SW 1271 (cell line): ENCODE measurements at places on chromosomes 3 and 15.
A peak's percentile ranks its signal among the peaks of the same experiment; 100 is the strongest.

GRCh38 chr15:98333251-98333650, 315.1 kb upstream of the IGF1R start:
- no peak for DNase-seq

GRCh38 chr3:191269289-191270085, 59.7 kb upstream of the CCDC50 start:
- DNase-seq = no peak

DNA sequence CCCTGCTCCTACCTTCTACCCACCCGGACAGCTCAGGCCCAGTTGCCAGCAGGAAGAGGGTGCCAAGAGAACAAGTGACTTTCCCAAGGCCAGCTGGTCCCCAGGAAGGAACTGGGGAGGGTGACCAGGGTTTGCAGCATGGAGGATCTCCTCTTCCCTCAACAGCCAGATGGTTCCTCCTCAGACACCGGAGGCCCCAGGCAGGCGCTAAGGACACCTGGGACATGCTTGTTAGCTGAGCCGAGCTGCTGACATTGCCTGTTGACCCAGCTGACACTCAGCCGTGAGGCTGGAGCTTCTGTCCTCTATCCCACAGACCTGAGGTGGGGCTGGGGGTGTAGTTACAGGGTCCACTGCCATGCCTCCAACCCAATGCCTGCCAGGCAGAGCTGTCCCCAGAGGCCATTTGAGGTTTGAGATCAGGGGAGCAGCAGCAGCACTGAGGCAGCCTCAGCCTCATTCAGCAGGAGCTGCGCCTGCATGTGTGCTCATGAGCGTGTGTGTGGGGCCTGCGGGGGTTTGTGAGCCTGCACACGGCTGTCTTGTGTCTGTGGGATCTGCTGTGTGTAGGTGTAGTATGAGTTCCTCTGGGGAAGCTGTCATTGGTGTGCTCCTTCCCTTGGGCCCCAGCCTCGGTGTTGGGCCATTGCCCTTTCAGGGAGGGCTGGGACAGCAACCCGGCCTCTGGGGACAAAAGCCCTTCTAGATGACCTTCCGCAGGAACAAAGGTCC, 7.1 kb downstream of the CPLX3 start:
- DNase-seq = no peak

- DNase-seq = peak; percentile 30
Observed at GRCh38 chr3:51982352-51982837, 940 bp upstream of the ACY1 start.

GRCh38 chr15:55319537-55320237, 665 bp downstream of the PIGB start:
- peak; percentile 15 for DNase-seq

DNA sequence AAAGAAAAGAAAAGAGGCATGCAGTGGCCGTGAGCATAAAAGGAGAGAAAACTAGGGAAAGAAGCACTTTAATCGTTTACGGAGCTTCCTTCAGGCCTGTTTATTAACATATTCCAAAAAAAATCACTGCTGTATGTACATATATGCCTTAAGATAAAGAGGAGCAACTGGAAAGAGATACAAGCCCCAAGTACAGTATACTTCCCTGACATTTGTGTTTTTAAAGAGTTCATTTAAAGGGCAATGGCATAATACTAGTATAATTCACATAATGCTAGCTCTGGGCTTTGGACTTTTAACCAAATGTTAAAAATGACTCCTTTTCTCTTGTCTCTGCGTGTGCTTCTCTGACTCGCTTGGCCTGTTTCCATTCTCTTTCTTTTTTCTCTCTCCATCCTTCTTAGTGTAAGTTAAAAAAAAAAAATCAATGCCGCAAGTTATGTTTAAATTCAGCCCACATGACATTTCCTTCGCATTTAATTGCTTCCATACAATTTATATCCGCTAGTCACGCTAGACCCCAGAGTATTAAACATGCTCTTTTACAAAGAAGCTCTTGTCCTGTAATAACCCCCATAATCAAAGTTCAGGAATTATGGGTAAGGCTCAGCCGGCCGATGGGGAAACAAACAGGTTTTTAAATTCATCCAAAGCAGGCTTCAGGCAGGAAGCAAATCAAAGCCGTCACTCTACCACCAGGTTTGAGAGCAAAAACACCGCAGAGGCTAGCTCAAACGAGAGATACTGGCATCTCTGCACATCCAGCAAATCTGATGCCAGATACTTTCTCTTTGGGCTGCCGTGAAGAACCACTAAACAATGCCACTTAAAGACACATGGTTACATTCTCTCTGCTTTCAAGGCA, 19.4 kb downstream of the WWTR1 start:
- DNase-seq = no peak

DNA sequence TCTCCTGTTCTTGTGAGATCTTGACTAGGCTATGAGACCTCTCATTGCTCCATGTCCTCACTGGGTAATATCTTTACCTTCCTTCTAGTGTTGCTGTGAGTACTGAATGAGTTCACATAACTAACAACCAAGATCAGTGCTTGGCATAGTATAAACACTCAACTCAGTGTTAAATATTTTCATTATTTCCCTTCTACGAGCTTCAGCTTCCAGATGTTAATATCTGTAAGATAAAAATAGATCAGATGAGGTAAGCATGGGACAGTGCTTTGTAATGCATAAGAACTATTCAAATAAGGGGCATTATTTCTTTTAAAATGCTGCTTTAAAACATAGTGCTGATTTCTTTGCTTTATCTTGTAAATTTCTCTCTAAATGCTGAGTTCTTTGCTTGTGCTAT, 130.8 kb downstream of the DIPK2A start:
- no peak for DNase-seq

DNA sequence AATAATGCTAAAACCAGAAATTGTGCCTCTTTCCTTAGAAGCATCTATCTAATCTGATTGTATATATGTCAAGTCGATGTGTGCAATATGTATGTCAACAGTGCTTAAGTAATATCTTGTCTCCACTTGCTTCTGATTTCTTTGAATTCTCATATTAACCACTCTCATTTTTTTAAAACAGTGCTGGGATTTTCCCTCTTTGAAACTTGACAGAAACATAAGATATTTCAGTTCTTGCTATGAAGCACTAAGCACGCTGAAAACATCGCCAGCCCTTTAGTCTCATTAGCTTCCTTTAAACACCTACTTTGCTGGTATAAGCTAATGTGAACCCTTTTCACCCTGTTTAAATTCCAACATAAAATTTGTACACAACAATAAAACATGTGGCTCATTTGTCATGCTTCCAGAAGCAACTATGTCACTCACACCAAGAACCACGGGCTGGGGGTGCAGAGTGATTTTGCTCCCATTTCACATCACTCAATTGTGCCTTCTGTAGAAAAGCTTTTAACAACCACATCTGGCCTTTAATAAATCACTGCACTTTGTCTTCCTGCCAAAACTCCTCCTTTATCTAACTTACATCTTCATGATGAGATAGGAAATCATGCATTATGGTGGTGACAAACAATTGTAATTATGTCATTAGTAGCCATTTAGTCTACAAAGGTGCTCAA, 185.2 kb downstream of the FOXP1 start:
- DNase-seq = no peak

- DNase-seq = no peak
Observed at GRCh38 chr3:16404349-16404895, 109.1 kb downstream of the RFTN1 start.

GRCh38 chr3:54818942-54819341, 108.9 kb downstream of the LRTM1 start:
- DNase-seq = no peak

GRCh38 chr15:67861983-67862382, 22.1 kb upstream of the RNU6-1 start:
- DNase-seq = no peak

GRCh38 chr3:30293621-30294240, 312.7 kb upstream of the TGFBR2 start:
- DNase-seq = no peak

DNA sequence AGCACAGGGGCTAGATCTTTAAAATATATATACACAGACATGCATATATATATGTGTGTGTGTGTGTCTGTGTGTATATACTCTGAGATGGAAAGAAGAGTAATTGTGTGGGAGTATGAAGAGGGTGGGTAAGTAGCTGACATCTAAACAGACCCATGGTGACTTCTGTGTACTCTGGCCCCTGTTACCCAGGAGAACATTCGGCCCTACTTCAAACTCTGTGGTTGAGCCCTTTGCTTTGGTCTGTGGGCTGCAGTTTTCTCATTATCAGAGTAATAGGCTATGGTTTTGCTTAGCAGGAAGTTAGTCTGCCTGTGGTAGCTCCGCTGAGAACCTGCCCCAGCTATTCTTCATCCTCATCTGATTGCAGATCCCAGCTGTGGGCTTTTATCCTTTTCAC, 141.4 kb downstream of the RBPMS2 start:
- DNase-seq = no peak

DNA sequence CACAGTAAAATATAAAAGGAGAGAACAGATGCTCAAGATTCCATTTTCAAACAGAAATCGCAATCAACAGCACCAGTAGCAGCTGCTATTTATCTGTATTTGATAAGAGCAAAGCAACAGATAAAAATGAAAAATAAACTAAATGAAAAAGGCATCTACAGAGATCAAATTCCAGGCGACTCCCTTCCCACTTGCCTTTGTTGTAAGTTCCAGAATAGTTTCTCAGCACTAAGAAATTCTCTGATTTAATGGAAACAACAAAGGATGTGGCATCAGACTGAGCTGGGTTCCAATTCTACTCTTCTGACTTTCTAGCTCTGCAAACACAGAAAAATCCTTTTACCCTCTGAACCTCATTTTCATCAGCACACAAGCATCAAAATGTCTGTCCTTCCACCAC, 110.8 kb upstream of the MME start:
- DNase-seq = no peak

GRCh38 chr3:145721273-145721805, 439.6 kb downstream of the PLOD2 start:
- DNase-seq = no peak

- no peak for DNase-seq
Observed at GRCh38 chr15:69114331-69114928, 46.0 kb upstream of the GLCE start.

DNA sequence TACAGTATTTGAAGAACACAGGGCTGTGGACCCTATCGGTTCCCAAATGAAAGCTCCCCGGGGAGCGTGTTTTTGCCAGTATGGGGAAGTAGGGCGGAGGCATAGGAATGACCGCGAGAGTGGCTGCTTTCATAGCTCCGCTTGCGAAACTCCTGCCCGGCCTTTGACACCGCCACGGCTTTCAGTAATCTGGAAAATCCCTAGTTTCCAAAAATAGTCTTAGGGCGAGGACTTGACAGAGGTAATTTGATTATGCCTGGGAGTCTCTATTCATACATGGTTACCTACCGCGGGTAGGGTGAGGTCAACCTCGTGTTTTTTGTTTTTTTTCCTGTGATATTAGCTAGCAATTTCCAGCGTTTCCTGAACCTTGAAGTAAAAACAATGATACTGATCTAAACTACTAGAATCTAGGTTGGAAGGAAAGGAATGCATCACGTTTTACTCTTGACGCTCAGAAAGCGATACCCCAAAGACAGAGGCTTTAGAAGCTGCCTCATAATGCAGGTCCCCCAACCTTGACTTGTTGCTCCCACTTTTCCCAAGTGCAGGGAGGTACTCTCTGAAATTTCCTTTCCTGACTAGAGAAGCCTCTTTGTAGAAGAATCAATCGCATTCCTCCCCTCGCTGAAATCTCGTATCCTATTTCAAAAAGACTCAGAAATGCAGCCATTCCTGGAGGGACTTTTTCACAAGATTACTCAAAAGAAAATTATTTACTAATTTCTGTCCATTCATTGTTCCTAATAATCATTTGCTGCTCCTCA, 894 bp upstream of the CCNL1 start:
- DNase-seq = peak; percentile 55

- no peak for DNase-seq
Observed at GRCh38 chr3:176839901-176840300, 357.4 kb downstream of the TBL1XR1 start.

- no peak for DNase-seq
Observed at GRCh38 chr3:58151637-58152036, 59.1 kb downstream of the DNASE1L3 start.

- DNase-seq = no peak
Observed at GRCh38 chr3:160753953-160754352, 2.1 kb upstream of the PPM1L start.

DNA sequence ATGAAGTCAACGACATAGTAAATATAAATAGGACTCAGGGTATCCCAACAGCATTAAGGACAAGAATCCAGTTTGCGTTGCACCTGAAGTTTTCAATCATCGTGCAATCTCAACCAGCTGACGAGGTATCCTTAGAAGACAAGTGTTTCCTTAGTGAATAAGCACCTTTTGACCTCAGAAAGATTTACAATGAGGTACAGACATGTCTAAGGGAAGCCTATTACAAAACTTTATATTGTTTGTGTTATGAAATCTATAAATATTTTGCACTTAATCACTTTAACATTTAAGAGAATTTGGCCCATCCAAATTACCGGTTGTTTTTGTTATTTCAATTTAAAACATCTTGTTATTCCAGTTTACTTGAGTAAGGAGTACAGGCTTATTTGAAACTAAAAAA, 64.9 kb upstream of the PRICKLE2 start:
- no peak for DNase-seq

DNA sequence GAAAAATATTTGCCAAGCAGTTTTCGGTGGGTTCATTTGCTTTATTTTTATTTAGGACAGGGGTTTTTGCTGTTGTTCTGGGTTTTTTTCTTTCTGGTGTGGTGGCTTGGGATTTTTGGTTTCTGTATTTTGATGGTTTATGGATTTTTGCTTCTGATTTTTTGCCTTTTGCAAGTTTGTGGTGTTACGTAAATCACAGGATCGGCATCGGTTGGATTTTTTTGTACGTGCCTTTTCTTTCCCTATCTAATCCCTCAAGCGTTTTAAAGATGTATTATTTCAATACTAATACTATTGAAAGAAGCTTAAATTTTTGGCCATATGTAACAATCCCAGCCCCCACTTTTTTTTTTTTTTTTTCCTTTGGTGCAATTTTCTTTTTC, 782 bp upstream of the BCL6 start:
- DNase-seq = no peak

DNA sequence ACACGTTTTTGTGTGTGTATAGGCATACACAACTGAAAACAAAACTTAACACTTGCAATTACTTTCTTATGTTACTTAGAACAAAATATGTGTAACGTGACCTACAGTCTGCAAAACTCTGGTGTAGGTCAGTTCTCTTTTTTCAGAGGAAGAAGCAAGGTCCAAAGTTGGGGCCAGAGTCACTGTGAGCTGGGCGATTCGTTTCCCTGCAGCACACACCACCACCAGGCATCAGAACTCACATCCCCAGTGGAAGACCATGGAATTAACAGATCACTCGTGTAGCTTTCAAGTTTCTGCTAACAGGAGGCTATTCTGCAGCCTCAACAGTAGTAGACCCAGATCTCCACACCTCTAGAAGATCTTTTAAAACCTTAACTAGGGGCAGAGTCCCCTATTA, 25.8 kb downstream of the ANP32A start:
- no peak for DNase-seq

- DNase-seq = no peak
Observed at GRCh38 chr3:194787650-194788049, 102.0 kb downstream of the FAM43A start.
